ENCODE measurements at places on chromosomes 5 and 9.

GRCh38 chr9:95043826-95044225 is 273.7 kb downstream of the FANCC start:
- no peak for DNase-seq

GRCh38 chr9:115211413-115212124 is 93.6 kb upstream of the TNC start:
- no peak for DNase-seq

- DNase-seq = no peak
Measured at GRCh38 chr5:51449026-51449425, 65.8 kb downstream of the ISL1 start.

DNA sequence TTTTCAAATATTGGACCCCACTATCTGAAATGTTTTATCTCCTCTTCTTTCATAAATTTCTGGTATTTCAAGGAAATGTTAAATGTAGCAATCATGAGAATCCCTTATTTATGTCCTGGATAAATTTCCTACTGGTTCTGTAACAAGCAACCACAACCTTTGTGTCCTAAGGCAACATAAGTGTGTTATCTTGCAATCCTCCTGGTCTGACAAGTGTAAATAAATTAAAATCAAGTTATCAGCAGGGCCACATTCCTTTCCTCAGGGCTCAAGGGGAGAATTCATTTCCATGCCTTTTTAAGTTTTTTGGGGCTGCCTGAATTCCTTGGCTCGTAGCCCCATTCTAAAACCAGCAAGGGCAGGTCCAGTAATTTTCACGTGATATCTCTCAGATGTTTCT is 83.2 kb downstream of the CDH9 start:
- DNase-seq = no peak

DNA sequence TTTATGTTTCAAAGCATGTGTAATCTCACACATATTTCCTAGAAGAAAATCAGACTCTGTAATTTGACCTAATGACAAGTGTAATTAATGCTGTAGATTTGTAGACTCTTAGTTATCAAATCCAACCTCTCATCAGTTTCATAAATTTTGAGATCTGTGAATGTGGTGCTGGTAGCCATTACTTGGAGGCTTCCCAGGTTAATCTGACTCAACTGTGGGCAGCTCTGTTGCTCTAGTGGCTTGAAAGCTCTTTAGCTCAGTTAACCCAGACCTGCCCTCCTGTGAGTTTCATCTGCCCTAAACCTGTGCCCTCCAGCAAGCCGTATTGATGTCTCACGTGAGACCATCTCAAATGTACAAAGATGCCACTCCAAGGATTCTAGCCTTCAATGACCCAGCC is 323.4 kb downstream of the FBXL7 start:
- DNase-seq = no peak

- DNase-seq = no peak
Measured at GRCh38 chr9:119322184-119322583, 47.1 kb downstream of the BRINP1 start.

DNA sequence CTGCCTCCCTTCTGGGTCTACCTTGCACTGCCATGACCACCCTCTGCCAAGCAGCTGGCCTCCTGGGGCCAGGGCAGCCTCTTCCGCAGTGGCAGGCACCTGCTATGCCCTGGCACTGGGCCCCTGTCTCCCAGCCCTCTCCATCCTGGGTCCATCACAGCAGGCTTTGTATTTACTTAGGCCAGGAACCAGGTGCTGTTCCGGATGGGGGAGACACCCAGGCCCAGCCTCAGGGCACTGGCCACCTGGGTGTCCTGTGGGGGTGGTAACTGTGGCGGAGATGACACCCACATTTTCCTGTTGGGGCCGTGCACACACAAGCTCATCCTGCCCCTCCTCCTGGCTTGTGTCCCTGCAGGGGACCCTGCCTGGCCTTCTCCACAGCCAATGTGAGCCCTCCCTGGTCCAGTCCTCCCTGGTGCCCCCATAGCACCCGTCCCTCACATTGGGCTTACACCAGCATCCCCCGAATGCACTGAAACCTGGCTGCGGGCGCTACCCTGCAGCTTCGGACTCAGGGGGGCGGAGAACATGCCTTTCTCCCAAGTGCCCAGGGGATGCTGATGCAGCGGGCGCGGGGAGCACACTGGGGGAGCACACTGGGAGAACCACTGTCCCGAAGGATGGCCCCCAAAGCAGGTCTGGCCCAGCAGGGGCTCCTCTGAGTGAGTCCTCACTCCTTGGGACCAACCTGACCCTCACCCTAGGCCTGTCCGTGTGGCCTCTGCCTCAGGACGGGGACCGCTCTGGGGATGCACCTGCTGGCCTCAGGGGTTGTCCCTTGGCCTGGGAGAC is 17.9 kb downstream of the FAM163B start:
- no peak for DNase-seq

DNA sequence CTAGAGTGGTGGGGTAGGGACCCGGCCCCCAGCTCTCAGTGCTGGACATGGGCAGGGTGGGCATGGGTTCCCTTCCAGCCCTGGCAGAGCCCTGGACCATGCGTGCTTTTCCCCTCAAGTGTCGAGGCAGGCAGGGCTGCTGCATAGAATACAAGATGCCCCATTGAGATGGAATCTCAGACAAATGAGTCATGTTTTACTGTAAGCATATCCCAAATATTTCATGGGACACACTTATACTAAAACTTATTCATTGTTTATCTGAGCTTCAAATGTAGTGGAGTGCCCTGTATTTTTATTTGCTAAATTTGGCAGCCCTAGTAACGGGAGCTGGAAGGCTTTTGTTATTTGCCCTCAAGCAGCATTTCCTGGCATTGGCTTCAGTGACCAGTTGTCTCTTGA is 3.2 kb upstream of the RNU6ATAC start:
- DNase-seq = no peak

- no peak for DNase-seq
Measured at GRCh38 chr9:93929231-93929630, 25.9 kb downstream of the BARX1 start.

GRCh38 chr9:36151316-36152210 is 15.0 kb downstream of the GLIPR2 start:
- DNase-seq = peak; percentile 75

DNA sequence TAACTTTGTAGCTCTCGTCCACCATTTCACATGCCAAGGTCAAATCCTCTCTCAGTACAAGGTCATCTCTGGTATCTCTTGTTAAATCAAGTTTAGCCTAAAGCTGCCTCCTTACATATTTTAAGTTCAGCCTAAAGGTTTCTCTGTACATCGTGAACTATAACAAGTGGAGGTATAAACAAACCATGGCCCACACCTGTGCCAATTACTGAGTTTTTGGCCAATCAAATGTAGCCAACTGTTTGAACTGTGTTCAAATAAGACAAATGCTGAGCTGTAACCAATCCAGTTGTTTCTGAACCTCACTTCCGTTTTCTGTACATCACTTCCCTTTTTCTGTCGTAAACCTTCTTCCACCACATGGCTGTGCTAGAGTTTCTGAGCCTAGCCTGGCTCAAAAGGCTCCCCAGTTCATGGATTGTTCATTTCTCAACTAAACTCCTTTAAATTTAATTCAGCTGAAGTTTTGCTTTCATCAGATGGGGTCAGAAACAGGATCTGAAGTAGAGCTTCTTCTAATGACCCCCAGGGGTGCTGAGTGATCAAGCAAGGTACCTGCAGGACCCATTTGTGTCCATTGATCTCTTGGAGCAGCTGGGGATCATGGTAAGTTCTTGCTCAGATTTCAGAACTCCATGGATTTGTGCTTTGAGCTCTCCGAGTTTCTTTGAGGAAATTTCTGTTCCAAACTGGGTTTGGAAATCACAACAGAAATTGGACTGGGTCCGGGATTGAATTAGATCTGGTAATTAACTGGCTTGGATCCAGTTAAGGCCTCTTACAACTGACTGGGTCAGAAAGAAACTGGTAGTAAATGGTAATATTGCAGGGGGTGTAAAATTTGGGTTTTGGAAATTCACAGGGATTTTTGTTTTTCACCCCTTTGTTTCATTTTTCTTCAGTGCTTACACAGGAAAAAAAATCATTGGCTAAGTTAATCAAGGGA is 11.0 kb upstream of the NANS start:
- peak; percentile 7 for DNase-seq

GRCh38 chr9:108182950-108183381 is 672.8 kb downstream of the ACTL7B start:
- DNase-seq = no peak

- DNase-seq = no peak
Measured at GRCh38 chr5:142186857-142187594, 78.4 kb downstream of the NDFIP1 start.

DNA sequence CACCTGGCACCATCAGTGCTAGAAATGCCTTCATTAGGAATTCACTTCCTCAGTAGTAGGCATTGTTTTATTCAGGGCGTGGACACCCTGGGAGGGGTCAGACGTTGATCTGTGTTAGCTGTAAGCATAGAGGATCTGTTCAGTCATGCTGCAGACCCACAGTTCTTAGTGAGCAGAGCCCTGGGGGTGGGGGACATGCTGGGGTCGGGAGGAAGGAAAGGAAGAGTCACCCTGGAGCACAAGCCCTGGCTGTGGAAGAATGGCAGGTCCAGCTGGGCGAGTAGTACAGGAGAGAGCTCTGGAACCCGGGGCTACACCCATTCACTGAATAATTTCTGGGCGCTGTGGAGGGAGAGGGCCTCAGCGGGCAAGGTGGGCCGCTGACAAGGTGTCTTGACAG is 172.5 kb downstream of the FSTL4 start:
- no peak for DNase-seq

DNA sequence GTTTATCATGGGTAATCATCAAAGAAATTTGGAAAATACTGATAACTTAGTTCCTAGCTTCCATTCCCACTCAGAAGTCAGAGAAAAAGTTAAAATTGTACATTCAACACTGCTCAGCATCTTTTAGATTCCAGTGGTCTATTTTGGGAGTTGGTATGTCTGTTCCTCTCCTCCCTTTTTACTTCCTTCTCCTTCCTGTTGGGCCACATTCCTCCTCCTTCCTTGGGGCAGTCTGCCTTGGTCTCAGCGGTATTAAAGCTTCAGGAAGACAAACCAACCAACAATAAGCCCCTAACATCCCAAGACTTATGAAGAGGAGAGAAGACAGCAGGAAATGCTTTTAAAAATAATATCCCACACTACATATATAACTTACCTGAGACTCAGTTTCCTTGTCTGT is 49.9 kb upstream of the SSBP2 start:
- DNase-seq = no peak

DNA sequence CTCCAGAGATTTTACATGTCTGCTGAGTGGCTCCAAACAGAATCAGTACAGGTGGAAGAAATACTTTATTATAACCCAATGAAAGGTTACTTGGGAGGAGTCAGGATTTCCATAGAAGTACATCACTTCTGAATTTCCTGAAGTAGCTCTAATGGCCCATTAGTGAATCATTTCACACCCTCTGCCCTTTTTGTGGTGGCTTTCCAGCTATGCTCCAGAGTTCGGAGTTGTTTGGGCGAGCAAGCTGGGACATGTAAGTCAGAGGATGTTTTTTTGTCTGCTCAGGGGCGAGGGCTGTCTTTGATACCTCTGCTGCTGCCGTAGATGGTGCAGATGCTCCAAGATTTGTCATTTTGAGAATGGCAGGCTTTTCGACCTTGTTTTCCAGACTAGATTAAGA is 226.1 kb downstream of the GOLPH3 start:
- no peak for DNase-seq

GRCh38 chr5:164392531-164392930 is 887.1 kb downstream of the MAT2B start:
- no peak for DNase-seq

- DNase-seq = no peak
Measured at GRCh38 chr9:133945314-133945975, 46.7 kb downstream of the VAV2 start.

DNA sequence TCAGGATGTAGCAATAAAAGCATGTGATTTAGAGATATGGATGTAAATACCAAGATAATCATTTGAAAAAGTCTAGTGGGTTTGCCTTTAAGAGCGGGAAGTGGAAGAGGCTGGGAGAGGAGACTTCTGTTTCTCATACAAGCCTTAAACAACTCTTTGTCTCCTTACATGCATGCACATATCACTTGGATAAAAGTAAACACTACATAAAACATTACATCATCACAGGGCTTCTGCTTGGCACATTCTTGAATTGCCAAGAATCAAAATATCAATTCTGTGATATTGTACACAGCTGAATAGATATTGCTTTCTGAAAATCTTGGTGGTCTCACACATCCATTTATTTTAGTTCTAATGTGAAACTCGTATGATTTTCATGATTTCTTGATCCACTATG is 57.6 kb downstream of the FOXD1 start:
- DNase-seq = no peak

DNA sequence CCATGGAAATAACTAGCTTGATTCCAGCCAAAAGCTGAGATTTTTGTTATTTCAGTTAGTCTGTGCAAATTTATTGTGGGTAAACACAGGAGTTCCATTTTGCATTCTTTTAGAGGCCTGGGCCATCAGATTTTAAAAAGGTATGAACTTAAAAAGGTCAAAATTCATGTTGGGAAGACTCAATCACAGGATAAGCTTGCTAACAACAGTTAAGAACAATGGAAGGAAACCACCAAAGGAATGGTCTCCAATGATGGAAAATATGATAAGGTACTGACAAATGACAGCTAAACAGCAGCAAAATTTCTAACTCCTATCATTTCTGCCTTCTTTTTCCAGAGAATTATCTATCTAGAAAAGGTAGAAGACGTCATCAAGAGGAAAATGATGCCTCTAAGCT is 16.0 kb downstream of the ABITRAM start:
- no peak for DNase-seq

DNA sequence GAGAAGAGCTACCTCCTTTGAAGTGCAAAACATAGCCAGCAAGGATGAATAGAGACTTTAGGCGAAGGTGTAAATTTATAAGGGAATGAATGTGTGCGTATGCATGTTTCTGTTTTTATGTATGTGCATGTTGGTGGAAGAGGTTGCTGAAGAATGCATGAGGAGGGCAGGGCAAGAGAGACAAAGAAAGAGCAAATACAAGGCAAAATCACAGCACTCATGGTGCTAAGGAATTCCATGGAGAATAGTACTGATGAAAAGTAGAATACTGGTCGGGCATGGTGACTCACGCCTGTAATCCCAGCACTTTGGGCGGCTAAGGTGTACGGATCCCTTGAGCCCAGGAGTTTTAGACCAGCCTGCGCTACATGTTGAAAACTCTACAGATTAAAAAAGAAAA is 762.1 kb upstream of the PTPRD start:
- no peak for DNase-seq

GRCh38 chr5:18968966-18969365 is 1019.0 kb downstream of the CDH18 start:
- no peak for DNase-seq

GRCh38 chr5:176796970-176797369 is 13.4 kb upstream of the UNC5A start:
- no peak for DNase-seq

GRCh38 chr9:127866535-127866934 is 10.9 kb downstream of the AK1 start:
- no peak for DNase-seq

DNA sequence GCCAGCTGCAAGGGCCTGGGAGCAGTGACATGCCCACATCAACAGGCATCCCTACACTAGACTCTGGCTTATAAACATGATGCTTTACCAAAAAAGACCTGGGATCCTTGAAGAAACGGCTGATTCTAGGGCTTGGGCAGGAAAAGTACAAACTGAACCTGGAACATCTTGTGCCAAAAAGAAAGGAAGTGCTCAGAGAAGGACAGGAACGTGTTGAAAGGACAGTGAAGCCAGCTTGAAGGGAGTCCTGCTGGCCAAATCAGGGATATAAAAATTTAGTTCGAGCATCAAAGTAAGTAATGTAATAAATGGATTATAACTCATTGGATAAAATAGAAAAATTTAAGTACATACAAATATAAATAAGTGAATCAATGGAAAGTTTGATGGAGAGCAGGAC is 58.1 kb downstream of the ALDH7A1 start:
- DNase-seq = no peak

- peak; percentile 13 for DNase-seq
Measured at GRCh38 chr9:135085830-135086546, 1.5 kb upstream of the OLFM1 start.
